ENCODE measurements at places on chromosomes 7 and 10. TPM values are rescaled to one million over a fixed set of nuclear protein-coding genes. Genes with fewer than 3 reads are reported as not detected.

PROSER2 gene
- 25.6 TPM for total RNA-seq

GRCh38 chr10:72029414-72029813 is 58.9 kb downstream of the SPOCK2 start:
- no peak for DNase-seq

- DNase-seq, result no peak
Observed at GRCh38 chr7:146136357-146136875, 19.8 kb downstream of the CNTNAP2 start.

- no peak for DNase-seq
Observed at GRCh38 chr7:38932509-38933168, 23.6 kb upstream of the VPS41 start.

CREB3L2 gene
- 185 TPM for total RNA-seq

ZNF487 gene
- 22.8 TPM for total RNA-seq

GRCh38 chr10:114697061-114697598 is 39.1 kb upstream of the ABLIM1 start:
- DNase-seq, result no peak

C1QL3 gene
- total RNA-seq, result not detected

DNA sequence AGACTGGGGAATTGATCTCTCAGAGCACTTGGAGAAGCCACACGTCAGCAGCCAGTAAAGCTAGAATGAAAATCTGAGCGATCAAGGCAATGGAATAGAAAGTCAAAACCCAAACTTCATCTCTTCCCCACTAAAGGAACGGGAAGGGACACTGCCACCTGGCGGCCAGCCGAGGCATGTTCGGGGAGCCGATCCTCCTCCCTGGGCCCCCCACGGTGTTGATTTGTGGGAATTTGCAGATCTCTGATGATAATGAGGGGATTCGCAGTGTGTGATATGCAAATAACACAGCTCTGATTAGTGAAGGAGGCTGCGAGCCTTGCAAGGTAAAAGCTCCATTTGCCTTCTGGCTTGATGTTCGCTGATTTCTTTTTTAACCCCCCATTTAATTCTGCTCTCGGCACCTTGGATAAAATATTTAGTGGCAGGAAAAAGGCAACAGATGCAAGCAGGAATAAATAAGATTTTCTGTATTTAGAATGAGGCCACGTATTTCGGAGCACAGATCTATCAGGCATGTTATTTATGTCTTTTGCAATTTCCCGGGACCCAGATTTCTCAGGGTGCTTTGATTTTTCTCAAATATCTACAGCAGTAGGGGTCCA is 258.6 kb downstream of the PAXIP1 start:
- no peak for DNase-seq

DGKI gene
- total RNA-seq, result 8.5 TPM

DNA sequence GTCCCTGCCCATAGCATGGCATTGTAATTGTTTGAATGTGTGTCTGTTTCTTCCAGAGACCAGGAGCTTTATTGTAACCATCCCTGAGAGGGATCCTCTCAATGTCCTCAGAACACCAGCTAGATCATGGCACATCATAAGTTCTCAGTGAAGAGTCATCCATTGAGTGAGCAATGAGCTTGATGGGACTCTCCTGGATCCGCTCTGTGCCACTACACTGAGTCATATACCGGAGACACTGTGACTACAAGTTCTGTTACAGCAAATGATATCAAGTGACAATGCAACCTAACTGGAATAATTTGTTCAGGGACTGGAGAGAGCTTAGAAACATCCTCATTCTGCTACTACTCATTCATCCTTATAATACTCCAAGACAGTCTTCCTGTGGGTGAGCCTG is 25.1 kb downstream of the MRPS24 start:
- DNase-seq, result no peak

GRCh38 chr10:28374036-28374435 is 71.2 kb upstream of the MPP7 start:
- DNase-seq, result no peak

FAM237B gene
- total RNA-seq, result not detected

DNA sequence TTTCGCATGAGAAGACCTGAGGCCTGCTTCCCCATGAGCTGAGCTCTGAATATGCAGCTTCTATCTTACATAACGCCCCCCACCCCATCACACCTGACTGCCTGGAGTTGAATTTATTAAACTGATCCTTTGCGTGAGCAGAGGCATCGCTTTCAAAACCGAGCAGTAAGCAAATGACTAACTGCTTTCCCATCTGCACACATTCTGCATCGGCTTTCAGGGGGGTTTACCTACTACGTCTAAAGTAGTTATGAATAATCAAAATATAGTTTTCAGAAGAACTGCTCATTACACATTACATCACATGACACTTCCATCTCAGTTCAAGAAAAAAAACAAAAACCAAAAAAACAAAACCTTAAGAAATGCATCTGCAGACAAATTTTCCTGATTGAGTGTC is 54.7 kb upstream of the EGR2 start:
- DNase-seq, result no peak

- no peak for DNase-seq
Observed at GRCh38 chr7:23477962-23478866, 7.9 kb upstream of the IGF2BP3 start.

GRCh38 chr7:86925221-86925620 is 134.2 kb downstream of the ELAPOR2 start:
- DNase-seq, result no peak

DNA sequence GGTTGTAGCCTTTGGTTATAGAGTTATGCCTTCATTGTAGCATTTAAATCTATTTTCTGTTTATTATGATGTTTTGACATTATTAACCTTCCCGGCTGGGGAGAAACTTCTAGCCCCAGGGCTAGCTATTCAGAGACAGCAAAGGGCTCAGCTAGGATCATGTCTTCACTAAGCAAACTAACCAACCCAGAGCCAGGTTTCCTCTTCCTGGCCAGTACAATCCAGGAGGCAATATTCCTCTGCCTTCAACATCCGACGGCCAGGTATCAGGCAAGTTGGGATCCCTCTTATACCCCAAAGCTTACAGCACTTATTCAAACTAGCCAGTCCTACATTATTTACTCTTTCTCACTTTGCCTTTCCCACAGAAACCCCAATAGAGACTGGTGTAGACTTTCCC is 1060.7 kb upstream of the GHITM start:
- no peak for DNase-seq

DNA sequence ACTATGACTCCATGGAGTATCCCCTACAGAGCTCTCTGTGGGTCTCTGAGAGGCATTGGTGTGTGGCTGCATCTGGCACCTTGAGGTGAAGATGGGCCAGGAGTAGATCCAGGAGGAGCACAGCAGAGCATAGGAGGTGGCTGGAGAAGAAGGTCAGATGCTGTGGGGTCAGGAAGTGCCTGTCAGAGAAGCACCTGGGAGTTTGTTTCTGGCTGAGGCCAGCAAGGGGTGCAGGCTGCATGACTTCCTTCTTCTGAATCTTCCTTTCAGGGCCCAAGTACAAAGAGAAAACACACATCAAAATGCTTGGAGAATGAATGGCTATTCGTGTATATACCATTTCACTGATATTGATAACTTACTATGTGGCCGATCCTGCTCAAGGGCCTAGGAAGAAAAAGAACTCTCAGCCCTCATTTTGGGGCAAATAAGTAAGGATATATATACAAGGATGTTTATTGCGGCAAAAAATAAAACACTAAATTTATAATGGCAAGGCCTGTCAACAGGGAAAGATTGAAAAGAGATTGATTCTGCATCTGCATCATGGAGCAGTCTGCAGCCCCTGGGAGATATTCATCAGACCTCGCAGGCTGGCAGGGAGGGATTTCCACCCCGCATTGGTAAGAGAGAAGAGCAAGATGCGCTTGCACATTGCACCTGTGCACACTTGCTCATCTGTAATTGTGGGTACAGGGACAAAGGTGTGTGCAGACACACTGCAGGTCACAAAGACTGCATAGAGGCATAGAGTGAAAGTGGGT is 39.2 kb downstream of the PTPRE start:
- no peak for DNase-seq

DNA sequence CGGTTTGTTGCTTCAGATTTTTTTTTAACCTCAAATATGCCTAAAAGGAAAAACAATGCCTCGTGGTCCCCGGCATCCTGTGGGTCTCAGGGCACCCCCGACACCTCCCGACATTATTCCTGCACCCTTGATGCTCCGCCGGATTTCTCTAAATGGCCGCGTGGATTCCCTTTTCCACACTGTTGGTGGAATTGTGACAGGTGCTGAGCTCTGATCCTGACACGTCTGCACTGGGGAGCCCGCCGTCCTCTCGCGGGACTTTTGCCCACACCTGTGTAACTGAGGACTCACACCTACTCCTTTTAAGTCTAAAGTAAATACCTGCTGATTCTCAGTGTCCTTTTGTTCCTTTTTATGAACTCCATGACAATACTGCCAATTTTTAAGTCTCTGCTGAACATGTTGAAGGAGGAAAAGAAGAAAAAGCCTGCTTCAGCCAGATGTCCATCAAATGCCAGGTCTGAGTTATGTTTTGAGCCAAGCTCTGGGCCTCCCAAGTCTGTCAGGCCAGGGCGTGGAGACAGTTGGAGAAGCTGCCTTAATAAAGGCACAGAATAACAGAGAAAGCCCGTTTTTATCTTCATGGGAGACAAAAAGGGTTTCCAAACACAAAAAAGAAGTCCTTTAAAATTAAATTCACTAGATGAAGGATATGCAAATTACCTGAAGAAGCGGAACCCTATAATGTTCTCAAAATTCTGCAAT is 568.2 kb downstream of the DNAJB6 start:
- DNase-seq, result no peak

DNA sequence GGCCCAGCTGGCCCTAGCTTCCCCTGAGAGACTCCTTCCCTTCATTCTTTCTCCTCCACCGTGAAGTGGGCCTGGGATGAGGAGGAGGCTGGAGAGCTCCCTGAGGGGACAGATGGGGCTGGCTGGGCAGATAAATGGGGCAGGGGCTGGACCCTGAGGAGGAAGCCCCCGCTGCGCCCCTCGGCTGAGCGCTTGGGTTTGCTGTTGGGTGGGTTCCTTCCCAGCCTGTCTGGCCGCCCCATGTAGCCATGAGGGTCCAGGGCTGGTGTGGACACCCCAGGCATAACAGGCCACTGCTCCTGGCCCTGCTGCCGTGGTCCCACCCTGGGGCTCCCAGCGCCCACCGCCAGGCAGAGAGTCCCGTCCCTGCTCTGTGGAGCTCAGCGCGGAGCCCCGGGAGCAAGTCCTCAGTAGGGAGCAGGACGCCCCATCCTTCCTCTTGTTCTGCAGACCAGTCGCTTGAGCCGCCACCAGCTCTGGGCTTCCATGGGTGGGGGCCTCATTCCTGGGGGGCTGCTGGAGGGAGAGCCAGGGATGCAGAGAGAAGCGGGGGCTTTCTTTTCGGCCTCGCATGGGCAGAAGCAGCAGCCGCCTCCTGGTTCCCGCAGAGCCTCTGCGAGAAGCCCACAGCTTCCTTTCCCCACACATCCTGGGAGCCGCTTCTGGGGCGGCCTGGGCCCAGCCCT is 266.4 kb upstream of the TCERG1L start:
- no peak for DNase-seq

- no peak for DNase-seq
Observed at GRCh38 chr7:112779667-112780066, 10.5 kb downstream of the TMEM168 start.

INMT gene
- total RNA-seq, result 29.2 TPM

C10orf62 gene
- not detected for total RNA-seq
